ENCODE measurements at places on chromosomes 16 and 17.
A peak's percentile ranks its signal among the peaks of the same experiment; 100 is the strongest.

GRCh38 chr16:17768257-17768656, 297.5 kb upstream of the XYLT1 start:
- DNase-seq: no peak

DNA sequence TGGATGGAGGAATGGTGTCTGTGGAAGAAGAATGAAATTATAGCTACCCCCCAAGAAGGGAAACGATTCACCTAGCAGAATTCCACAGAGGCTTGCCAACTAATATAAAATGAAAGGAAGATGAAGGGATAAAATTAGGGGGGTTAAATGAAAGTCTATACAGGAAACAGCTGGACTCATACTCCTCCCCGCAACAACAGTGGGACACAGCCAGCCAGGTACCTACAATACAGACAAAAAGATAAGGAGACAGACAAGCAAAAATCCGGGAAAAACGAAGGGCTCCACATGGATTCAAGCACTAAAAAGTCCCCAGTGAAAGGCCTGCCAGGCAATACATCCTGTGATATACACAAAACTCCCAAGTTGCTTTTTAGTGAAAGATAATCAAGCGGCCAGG, 47.9 kb downstream of the CACNG1 start:
- DNase-seq: no peak

GRCh38 chr17:48804936-48805411, 12.1 kb downstream of the TTLL6 start:
- DNase-seq: peak; percentile 74

DNA sequence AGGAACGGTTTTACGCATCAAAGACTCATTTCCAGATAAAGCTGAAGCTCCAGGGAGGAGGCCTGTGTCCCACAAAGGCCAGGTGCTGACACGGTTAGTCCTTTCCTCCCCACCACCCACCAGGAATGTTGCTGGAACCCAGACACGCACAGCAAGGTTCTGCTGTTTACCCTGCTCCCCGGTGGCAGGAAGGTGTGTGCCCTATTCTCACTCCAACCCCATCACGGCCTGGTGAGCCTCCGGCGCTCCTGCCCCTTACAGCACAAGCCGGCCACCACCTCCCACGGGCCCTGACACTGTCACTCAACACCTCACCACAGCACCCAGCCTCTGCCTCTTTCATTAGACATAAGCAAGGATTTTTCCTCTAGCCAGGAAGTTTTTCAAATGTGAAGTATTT, 47.8 kb downstream of the ANKRD11 start:
- no peak for DNase-seq

GRCh38 chr17:76642994-76643393, 563 bp downstream of the ST6GALNAC1 start:
- no peak for DNase-seq

DNA sequence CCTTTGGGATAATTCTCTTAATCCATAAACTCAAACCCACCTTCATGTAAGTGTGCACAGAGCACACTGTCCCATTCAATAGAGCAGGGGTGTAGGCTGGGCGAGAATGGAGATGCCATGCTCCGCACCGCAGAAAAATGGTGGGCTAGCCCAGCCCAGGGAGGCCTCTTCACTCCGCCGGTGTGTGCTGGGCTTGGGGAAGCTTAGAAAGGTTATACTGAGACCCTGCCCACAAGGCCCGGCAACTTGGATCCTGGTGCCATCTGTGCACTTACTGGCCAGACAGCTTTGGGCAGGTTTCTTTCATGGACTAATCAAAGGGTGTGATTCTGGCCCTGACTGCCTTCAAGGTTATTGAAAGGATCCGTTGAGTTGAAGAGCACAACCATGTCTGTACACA, 3.7 kb upstream of the STAT5A start:
- DNase-seq: no peak

DNA sequence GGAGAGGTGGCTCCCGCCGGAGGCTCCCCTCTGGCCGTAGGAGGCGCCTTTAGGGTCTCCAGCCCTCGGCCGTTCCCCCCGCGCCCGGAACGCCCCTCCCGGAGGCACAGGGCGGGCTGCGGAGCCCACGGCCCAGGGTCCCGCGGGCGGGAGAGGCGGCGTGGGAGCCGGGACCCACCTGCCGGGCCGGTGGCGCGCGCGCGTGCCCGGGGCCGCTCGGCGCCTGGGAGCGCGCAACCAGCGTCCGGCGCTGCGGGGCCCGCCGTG, at the start of gene MIF4GD:
Gene MIF4GD, minus strand, starts transcription at position 266 of the 267 bp plus-strand sequence. CDS start 1,036 bp downstream, outside the sequence.
- no peak for DNase-seq

DNA sequence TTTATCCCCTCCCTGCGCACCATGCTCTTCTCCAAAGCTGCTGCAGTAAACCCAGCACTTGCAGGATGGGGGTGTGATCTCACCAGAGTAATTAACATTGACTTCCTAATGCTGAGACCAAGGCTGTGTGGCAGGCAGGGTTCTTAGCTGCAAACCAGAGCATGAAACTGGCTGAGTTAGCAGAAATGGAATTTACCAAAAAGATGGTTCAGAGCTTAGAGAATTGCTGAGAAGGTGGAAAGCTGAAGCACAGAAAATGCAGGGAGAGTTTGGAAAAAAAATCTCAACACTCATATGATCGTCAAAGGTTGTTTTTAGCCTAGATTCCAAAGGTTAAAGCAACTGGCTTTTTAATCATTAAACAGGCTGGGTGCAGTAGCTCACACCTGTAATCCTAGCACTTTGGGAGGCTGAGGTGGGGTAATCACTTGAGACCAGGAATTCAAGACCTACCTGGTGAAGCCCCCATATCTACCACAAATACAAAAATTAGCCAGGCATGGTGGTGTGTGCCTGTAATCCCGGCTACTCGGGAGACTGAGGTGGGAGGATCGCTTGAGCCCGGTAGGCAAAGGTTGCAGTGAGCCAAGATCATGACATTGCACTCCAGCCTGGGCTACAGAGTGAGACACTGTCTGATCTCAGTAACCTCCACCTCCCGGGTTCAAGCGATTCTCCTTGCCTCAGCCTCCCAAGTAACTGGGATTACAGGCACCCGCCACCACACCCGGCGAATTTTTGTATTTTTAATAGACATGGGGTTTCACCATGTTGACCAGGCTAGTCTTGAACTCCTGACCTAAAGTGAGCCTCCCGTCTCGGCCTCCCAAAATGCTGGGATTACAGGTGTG, 6.0 kb upstream of the TXNDC11 start:
- no peak for DNase-seq

DNA sequence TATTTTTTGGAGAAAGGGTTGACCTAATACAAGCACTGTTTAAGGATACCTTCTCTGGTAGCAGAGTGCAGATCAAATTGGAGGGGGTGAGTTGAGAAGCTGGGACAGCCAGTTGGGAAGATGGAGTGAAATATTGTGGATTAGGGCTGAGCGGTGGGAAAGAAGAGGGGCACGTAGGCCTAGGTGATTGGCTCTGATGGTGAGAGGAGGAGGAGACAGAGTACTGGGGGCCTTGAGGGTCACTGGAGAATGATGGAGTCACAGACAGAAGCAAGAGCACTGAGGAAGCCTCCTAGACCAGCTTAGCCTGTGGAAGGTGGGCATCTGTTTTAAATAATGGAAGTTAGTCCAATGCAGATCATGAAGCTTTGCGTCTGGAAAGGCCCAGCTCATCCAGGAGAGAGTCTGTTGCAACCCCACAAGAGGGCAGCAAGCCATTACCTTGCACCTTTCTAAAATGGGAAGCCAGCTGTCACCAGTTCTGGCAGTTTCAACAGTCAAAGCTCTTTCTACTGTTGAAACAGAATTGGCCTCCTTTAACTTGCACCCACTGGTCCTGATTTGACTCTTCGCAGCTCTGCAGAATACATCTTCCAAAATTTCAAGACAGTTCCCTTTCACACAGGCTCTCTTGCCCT, 11.8 kb downstream of the SLC9A5 start:
- peak; percentile 62 for DNase-seq

DNA sequence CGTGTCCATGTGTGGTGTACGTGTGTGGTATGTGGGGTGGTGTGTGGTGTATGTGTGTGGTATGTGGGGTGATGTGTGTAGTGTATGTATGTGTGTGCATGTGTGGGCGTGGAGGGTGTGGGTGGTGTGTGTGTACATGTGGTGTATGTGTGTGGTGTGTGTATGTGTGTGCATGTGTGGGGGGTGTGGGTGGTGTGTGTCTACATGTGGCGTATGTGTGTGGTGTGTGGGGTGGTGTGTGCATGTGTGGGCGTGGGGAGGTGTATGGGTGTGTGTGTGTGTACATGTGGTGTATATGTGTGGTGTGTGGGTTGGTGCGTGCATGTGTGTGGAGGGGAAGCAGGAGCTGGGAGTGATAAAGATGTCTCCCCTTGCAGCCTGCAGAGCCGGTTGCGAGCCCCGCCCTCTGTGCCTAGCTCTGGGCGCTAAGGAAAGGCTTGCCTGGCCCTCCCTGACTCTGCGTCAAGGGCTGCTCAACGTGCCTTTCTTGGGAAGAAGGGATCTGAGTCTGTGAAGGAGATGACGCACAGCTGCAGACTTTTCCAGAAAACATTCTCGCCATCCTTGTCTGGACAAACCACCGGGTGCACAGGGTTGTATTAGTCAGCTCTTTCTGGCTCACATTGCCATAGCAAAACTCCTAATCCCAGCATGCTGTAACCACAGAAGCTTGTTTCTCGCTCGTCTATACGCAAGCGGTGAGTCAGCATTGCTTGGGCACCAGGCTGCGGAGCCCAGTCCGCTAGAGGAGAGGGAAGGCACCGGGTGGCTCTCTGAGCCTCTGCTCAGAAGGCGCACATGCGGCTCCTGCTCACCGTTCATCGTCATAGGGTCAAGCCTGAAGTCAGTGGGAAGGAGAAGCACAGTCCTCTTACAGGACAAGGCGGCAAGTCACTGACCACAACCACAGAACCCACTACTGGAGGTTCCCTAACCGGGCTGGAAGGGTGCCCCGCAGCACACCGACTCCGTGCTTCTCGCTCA, 2.0 kb upstream of the CD300H start:
- no peak for DNase-seq

DNA sequence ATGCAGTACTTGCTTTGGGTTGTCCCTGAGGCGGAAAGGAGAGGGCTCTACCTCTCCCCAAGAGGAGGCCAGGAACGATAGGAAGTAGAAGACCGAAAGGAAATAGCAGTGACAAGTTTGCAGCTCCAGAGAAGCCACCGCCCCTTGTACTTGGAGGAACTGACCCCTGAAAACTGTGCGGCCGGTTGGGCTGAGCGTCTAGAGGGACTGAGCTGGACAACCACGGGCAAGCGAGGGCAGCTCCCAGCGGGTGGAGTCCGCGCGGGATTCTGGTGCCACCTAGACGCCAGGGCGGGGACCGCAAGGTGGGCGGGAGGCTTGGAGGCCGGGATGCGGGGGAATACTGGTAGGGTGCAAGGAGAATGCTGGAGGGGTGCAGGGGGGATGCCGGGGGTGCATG, 1.3 kb upstream of the SLC6A4 start:
- DNase-seq: peak; percentile 53

DNA sequence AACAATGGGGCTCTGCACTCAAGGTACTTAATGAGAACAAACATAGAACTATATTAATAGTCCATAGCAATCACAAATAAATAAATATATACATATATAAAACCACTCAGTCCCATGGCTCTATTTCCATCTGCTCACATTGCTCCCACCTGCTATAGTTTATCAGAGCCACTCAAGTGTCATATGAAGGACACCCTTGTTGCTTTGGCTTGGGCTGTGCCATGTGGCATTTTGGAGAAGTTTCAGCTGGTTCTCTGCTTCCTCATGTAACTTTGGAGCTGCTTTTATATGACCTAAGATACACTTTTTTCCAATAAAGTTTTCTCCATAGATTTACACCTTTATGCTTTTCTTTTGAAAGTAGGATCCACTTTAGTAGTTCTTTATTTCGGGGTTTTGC, 126.4 kb downstream of the KCNJ2 start:
- DNase-seq: no peak

DNA sequence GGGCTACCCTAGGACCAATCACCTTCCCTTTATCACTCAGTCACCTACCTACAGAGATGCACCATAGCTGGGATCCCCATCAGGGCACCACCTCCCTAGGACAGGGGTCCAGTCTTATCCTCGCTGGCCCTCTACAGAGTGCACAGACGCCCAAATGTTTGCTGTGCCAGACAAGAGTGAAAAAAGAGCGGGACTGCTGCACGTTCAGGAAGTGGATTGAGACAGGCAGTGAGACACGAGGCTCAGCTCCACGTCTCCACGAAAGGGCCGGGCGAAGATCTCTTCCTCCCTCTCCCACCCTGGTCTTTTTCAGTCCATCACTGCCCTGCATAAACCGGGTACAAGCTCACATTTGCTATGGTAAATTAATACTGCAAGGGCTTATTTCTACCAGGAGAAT, 95.5 kb downstream of the ZFHX3 start:
- no peak for DNase-seq

GRCh38 chr17:48604770-48605329, at the start of gene HOXB6:
TSS of gene HOXB6 (minus strand) at chr17:48604986. CDS start at chr17:48598150, 6,836 bp downstream.
- DNase-seq: no peak

DNA sequence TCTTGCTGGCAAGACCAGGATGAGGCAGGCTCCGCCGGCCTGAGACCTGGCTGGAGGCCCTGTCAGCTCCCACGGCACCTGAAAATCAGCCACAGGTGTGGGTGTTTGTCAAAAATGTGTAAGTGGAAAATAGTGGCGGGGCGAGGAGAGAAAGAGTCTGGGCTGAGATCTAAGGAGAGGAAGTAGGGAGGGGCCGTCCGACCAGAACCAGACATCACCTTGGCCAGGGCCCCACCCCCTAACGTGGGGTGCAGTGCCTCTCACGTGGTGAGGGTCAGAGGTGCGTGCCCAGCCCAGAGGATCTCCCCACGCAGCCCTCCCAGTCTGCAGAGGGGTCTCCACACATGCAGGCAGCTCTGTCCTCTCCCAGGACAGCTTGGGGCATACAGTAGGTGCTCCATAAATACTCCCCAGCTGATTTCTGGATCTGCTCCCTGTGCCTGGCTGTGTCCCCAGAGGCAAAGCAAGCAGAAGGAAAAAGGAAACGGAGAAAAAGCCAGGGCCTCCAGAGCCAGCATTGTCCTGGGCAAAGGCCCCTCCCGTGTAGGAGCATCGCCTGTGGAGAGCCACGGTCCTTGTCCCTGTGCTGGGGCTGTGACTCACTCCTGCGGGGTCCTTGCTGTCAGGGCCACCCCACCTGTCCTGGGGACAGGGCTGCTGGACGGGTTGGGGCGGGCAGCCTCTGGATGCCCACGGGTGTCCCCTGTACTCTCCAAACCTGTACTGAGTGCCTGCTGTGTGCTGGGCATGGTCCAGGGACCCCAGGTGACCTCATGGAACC, 16.7 kb downstream of the ZFPM1 start:
- no peak for DNase-seq

DNA sequence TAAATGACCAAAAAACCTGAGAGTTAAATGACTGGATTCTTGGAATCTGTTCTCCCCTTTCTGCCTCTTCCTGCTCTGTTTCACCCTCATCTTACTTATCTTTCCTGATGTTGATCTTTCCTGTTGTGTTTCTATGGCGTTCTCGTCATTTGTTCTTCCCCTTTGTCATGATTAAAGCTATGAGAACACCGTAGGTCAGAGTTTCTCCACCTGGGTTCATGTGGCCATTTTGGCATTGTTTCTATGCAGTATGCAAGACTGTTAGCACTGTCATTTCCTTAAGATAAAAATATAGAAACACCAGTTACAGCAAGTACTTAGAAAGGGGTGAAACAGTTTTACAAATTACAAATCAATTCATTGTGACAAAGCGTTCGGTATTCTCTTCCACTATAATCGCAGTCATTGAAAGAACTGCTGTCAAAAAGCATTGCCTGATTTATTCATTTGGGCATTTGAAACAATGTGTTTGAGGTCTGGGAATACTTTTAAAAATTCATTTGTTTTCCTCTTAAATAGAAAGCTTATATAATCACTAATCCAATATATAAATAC, 166.0 kb downstream of the PHKB start:
- no peak for DNase-seq
